Liver (tissue), 10 donors: ENCODE measurements at places on chromosomes 11 and 22. TPM values are rescaled to one million over a fixed set of nuclear protein-coding genes. Genes with fewer than 3 reads are reported as not detected.

The OR51B4 gene
- polyA plus RNA-seq: not detected

The CARD18 gene
- not detected for polyA plus RNA-seq

The SPI1 gene
- 2.3 TPM for polyA plus RNA-seq

The WNT7B gene
- 0.06 TPM for polyA plus RNA-seq

The FAT3 gene
- polyA plus RNA-seq: 0.06 TPM

The IGSF22 gene
- polyA plus RNA-seq: 0.12 TPM

The KCNJ1 gene
- polyA plus RNA-seq: not detected

The CTSW gene
- polyA plus RNA-seq: 2.2 TPM

The SHISA8 gene
- not detected for polyA plus RNA-seq

The MUS81 gene
- polyA plus RNA-seq: 12.9 TPM

The TRIM66 gene
- polyA plus RNA-seq: 1.6 TPM

The GP1BB gene
- 0.38 TPM for polyA plus RNA-seq

DNA sequence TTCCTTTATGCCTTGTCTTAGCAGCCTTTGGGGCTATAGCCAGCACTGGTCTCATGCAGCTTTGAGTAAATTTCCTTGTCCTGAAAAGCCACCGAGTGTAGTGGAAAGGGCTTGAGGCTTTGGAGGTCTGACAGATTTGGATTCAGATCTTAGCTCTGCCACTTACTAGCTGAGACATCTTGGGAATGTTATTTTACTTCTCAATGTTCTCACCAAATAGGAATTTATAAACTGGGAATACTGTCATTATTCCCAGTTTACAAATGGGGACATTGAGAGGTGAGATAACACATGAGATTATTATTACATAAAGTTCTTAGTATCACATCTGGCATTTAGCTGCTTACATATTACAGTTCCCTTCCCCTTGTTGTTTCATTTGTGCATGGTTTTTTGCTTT is 95.5 kb downstream of the COMMD9 start:
- DNase-seq: no peak

DNA sequence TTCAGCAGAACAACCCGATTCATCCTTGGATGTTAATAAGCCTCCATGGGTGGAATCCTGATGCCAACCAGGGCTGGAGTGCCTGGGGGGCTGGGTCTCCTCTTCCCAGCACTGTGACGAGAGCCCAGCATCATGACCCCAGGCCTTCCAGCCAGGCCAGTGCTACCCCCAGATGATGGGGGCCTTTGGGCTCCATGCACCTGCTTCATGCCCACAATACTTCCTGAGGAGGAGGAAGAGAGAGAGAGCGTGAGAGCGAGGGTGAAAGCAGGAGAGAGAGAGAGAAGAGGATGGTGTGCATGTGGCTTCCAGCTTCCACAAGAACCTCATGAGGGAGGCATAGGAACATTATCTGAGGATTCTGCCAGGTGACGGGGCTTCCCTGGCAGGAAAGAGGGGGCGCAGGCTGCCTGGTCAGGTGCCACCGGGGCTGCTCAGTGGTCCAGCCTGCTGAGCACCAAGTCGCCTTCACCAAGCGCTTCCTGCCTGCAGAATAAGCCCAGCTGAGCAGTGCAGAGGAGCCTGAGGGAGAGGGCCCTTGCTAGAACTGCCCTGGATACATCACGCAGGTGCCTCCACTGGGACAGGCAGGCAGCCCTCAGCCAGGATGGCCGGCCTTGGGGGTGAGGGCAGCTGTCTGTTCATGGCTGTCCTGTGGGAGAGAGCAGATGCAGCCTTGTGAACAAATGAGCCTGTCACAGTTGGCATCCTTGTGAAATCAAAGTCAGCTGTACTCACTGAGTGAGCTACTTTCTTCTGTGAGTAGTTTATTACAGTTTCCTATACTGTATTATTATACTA is 243.3 kb upstream of the B3GAT1 start:
- peak; percentile 23 for DNase-seq

GRCh38 chr11:117820516-117820915 is 4.0 kb downstream of the FXYD2 start:
- DNase-seq: no peak

GRCh38 chr22:47196881-47197772 is 434.7 kb downstream of the TBC1D22A start:
- peak; percentile 23 for DNase-seq

DNA sequence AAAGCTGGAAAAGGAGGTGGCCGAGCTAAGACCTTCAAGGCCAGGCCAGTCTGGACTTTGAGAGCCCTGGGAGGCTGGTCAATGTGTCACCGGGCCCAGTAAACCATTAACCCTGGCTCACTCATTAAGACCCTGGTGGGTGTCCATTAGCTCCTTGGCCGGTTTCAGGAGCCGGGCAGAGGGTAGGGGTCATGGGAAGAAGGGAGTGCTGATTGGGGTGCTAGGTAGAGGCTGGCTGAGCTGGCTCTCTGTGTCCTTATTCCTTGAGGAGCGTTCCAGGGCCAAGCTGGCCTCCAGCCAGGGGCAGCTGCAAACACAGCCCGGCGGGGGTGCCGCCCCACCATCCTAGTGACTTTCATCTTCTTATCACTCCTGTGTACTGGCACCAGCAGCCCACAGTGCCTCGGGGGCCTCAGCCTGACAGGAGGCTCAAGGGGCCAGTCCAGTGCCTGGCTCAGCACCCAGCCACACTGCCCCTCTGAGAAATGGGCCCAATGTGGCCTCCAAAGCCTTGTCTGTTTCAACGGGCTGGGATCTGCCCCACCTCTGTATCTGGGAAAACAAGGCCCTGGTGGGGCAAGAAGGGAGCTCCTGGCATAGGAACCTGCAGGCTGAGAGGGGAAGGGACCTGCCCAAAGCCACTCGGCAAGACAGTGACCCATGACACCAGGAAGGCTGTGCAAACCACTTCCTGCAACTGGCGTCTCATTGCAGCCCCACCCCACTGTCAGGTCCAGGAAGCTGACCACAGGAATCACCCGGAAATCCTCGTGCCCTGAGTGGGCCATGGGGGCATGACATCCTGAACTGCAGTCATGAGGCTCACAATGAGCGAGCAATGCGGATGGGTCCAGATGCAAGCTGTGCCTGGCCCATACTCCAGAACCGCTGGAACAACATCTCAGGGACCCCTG is 15.1 kb upstream of the RGL4 start:
- peak; percentile 87 for DNase-seq

- no peak for DNase-seq
These were observed 172.9 kb upstream of the DDI1 start for GRCh38 chr11:103863497-103863896.

GRCh38 chr11:17256512-17256911 is 20.0 kb upstream of the NUCB2 start:
- no peak for DNase-seq

DNA sequence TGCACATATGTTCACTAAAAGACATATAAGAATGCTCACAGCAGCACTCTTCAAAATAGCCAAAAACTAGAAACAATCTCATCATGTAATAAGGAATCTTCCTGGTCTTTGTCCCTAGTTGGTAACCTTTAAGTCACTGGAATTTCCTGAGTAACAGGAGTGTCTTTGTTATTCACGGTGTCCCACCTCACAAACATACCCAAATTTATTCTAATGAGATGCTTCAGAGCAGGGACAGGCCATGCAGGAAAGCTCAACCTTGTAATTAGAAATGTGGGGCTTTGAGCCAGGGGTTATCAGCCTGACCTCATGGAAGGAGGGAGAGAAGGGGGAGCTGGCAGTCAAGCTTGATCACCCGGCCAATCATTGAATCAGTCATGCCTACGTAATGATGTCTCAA is 40.3 kb upstream of the NFRKB start:
- DNase-seq: no peak

DNA sequence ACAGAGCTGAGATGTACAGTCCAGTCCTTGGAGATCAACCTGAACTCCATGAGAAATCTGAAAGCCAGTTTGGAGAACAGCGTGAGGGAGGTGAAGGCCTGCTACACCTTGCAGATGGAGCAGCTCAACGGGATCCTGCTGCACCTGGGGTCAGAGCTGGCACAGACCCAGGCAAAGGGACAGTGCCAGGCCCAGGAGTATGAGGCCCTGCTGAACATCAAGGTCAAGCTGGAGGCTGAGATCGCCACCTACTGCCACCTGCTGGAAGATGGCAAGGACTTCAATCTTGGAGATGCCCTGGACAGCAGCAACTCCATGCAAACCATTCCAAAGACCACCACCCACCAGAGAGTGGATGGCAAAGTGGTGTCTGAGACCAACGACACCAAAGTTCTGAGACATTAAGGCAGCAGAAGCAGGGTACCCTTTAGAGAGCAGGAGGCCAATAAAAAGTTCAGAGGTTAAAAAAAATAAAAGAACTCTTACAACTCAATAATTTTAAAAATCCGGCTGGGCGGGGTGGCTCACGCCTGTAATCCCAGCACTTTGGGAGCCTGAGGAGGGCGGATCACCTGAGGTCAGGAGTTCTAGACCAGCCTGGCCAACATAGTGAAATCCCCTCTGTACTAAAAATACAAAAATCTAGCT is 69.9 kb upstream of the RTL6 start:
- DNase-seq: no peak

GRCh38 chr11:97414801-97415200 is 1025.0 kb downstream of the JRKL start:
- no peak for DNase-seq

DNA sequence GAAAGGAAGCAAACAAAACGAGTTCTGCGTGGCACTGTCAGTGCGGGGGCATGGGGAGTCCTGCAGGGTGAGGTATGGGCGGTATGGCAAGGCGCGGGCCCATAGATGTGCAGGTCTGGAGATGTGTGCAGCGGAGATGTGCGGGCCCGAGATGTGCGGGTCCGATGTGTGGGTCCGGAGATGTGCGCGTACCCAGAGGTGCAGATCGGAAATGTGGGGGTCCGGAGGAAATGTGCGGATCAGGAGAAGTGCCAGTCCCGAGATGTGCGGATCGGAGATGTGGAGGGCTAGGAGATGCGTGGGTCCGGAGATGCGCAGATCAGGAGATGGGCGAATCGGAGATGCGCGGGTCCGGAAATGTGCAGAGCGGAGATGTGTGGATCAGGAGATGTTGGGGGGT is 35.9 kb downstream of the CDPF1 start:
- no peak for DNase-seq

GRCh38 chr11:98180511-98180910 is 840.2 kb upstream of the CNTN5 start:
- no peak for DNase-seq

- DNase-seq: peak; percentile 84
These were observed 496 bp downstream of the TMEM9B start for GRCh38 chr11:8963569-8964323.

- DNase-seq: no peak
These were observed 29.7 kb downstream of the KIAA0930 start for GRCh38 chr22:45210991-45211390.

DNA sequence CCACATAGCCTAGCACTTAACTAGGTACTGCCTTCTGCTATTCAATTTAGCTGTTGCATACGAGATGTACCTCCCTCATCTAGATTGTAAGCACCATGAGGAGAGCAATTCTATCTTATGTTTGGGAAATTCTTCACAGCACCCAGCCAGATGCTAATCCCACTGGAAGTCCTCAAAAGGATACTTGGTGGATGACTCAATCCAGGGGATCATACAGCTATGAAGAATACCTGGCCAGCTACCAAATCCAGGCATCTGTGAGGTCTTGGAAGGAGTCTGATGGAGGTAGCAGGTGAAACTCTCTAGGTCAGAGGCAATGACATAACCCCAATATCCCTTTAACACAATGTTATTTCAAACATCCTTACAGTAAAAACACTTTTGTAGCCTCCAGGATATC is 167.8 kb upstream of the NCAM1 start:
- DNase-seq: no peak

GRCh38 chr11:76656571-76657081 is 13.9 kb downstream of the LRRC32 start:
- DNase-seq: no peak

- DNase-seq: no peak
These were observed 12.2 kb downstream of the PHLDB1 start for GRCh38 chr11:118619444-118620197.

- peak; percentile 72 for DNase-seq
These were observed 17.5 kb downstream of the USP2 start for GRCh38 chr11:119363851-119364590.

DNA sequence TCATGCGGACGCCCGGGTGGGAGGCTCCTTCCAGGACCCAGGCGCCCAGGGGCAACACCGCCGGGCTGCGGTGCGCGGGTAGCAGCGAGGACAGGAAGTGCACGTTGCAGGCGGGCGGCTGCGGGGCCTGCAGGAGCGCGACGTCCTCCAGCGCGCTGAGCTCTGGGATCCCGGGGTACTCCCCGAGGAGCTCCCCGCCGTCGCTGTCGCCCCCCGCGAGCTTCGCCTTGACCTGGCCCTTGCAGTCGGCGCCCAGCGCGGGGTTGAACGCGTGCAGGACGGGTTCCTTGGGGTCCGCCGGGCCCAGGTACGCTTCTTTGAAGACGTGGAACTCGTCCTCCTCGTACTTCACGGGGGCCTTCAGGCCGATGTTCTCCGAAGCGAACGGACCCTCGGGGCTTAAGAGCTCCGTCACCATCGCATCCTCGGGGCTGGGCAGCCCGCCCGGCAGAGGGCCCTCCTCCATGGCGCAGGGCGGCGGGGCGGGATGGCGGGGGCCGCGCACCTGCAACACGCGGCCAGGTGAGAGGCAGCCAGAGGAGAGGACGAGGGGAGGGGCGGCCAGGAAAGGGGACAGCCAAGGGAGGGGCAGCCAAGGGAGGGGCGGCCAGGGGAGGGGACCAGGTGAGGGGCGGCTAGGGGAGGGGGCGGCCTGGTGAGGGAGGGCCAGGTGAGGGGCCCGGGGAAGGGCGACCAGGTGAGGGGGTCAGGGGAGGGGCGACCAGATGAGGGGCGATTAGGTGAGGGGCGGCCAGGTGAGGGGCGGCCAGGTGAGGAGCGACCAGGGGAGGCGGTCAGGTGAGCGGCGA is 921 bp downstream of the TESMIN start:
- no peak for DNase-seq

- DNase-seq: no peak
These were observed 1258.8 kb downstream of the BRD1 start for GRCh38 chr22:48568736-48569330.

DNA sequence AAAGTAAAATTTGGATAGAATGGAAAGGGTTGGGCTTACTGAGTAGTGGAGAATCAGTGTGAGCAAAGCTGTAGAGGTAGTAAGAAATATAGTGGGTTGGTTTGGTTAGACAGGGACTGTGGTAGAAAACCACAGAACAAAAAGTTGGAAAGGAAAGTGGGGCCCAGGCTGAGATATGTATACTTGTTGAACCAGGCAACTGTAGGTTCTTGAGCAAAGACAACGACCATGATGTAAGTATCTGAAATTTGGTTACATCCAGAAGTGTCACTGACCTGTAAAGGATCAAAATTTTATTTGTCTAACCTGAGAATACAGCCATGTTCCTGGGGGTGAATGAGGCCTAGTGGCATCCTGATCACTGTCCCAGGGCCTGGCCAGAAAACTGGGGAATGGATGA is 114.1 kb downstream of the STIM1 start:
- DNase-seq: no peak

DNA sequence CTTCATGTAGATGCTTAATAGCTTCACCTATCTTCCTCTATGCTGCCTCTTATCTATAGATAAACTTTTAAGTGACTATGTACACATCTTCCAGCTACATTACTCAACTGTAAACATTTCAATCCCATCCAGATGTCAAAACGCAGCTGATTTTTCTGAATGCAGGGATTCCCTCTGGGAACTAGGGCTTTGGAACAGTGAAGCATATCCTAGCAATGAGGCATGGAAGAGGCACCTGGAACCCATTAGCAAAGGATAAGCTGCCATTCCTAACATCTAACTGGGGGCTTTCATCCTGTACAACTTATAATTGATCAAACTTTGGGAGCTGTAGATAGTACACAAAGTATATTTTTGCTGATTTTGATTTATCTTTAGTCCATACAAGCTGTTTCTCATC is 40.8 kb upstream of the OPCML start:
- no peak for DNase-seq
